ENCODE measurements at places on chromosomes 5 and 9. TPM values are rescaled to one million over a fixed set of nuclear protein-coding genes. Genes with fewer than 3 reads are reported as not detected.

The SVEP1 gene
- 1.2 TPM for total RNA-seq

The GAS1 gene
- total RNA-seq: 1.5 TPM

The MSX2 gene
- total RNA-seq: not detected

The TAF11L5 gene
- total RNA-seq: not detected

The DTWD2 gene
- total RNA-seq: 7.5 TPM

The PDGFRB gene
- total RNA-seq: under 0.01 TPM

The ABCA2 gene
- 13.0 TPM for total RNA-seq

The ADAMTSL1 gene
- not detected for total RNA-seq

The CTXN3 gene
- total RNA-seq: not detected

The BTNL3 gene
- not detected for total RNA-seq

The GPRIN1 gene
- 9.6 TPM for total RNA-seq

The AK1 gene
- 23.6 TPM for total RNA-seq

The IFNE gene
- 5.3 TPM for total RNA-seq

The DHX29 gene
- 20.5 TPM for total RNA-seq

The SCAI gene
- 3.9 TPM for total RNA-seq

The CCDC171 gene
- 1.9 TPM for total RNA-seq

The PELO gene
- total RNA-seq: 24.3 TPM

The WNT8A gene
- total RNA-seq: not detected

The MLANA gene
- total RNA-seq: not detected

The RNF208 gene
- 0.24 TPM for total RNA-seq

The ARID3C gene
- 0.64 TPM for total RNA-seq

The C9orf153 gene
- total RNA-seq: 0.48 TPM

The KIF12 gene
- total RNA-seq: 2.4 TPM

The ADAMTSL2 gene
- under 0.01 TPM for total RNA-seq

The HBEGF gene
- 26.9 TPM for total RNA-seq

The ISL1 gene
- total RNA-seq: 1.9 TPM

The SMIM33 gene
- not detected for total RNA-seq

Data from tracheal epithelial cell (primary cell).